Fibroblast of pulmonary artery (primary cell): ENCODE measurements at places on chromosomes 4 and X.

DNA sequence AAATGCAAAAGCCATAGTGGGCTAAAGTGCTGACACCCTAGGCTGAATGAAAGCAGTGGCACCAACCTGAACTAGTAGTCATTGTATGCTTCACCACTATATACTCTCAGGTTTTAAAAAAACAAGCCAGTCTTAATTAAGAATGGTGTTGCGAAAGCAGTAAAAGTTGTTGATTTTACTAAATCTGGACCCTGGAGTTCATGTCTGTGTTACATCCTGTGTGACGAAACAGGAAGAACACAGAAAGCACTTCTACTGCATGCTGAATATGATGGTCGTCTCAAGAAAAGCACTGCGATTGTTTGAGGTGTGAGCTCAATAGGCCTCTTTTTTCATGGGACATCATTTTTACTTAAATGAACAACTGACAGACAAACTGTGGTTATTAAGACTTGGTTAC lies 24.2 kb upstream of the GDPD2 start:
- DNase-seq: peak; percentile 35

GRCh38 chr4:149322203-149322602 lies 493.4 kb downstream of the IQCM start:
- DNase-seq: no peak

GRCh38 chrX:138897621-138898492 lies 186.3 kb upstream of the FGF13 start:
- DNase-seq: no peak

DNA sequence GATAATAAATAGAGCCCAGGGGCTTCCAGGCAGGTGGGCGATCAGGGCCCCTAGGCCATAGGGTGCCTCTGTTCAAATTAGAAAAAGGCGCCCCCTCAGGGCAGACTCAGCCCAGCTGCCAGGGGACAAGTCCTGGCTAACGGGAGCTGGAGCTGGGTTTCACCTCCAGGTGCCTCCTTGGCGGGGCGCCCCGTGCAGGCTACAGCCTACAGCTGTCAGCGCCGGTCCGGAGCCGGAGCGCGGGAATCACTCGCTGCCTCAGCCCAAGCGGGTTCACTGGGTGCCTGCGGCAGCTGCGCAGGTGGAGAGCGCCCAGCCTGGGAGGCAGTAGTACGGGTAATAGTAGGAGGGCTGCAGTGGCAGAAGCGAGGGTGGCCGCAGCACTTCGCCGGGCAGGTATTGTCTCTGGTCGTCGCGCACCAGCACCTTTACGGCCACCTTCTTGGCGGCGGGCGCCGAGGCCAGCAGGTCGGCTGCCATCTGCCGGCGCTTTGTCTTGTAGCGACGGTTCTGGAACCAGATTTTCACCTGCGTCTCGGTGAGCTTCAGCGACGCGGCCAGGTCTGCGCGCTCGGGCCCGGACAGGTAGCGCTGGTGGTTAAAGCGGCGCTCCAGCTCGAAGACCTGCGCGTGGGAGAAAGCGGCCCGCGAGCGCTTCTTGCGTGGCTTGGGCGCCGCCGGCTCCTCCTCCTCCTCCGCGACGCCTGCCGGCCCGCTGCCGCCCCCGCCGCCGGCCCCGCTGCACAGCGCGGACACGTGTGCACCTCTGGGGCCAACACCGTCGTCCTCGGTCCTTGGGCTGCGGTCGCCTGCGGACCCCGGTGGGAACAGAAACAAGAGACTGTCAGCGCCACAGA lies 2.4 kb downstream of the NKX3-2 start:
- DNase-seq: no peak

- DNase-seq: no peak
These were observed 202.2 kb downstream of the TRIML1 start for GRCh38 chr4:188341428-188341827.

DNA sequence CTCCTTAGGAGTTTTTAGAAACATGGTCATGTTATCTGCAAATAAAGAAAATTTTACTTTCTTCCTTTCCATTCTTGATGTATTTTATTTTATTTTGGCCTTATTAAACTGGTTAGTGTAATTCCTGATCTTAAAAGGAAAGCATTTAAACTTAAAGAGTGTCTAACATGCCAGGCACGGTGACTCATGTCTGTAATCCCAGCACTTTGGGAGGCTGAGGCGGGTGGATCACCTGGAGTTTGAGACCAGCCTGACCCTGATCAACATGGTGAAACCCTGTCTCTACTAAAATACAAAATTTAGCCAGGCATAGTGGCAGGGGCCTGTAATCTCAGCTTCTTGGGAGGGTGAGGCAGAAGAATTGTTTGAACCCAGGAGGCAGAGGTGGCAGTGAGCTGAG lies 281.3 kb downstream of the PTTG2 start:
- no peak for DNase-seq

DNA sequence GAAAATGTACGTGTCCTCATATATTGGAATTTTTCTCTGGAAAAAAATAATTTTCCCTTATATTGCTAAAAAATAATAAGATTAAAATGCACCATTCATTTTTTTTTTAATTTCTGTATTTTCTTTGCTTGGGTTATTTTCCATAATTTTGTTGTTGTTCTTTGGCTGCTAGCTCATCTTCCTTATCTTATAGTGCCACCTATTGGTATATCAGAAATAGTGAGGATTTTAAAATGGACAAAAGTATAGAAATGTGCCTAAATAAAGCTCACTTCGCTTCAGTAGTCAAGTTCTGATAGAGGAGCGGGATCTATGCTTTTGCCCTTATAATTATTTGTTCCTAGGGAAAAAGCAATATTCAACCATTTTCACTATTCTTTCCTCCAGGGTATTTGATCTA lies 134.8 kb downstream of the NAP1L3 start:
- no peak for DNase-seq

DNA sequence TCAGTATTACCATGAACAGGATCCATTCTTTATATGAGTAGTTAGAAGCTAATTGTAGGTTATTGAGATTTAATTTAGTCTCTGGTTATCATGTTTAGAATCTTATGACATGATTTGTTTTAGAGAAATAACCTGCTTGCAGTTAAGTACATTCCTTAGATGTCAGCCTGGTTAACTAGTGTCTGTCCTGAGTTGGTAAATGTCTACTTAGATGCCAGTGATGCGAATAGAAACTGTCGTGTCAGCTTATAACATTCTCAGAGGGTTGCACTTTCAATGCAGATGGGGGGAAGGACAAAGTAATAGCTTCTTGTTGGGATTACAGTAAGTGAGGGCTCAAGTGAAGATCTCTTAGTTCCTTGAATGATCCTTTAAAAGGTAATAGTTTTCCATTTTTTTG lies 227.8 kb upstream of the SPRY1 start:
- no peak for DNase-seq

- DNase-seq: no peak
These were observed 406.5 kb downstream of the RPA4 start for GRCh38 chrX:97290199-97290598.

- DNase-seq: no peak
These were observed 242.4 kb downstream of the EVC2 start for GRCh38 chr4:5465956-5466355.

GRCh38 chr4:40228497-40229365 lies 31.9 kb downstream of the RHOH start:
- peak; percentile 15 for DNase-seq

DNA sequence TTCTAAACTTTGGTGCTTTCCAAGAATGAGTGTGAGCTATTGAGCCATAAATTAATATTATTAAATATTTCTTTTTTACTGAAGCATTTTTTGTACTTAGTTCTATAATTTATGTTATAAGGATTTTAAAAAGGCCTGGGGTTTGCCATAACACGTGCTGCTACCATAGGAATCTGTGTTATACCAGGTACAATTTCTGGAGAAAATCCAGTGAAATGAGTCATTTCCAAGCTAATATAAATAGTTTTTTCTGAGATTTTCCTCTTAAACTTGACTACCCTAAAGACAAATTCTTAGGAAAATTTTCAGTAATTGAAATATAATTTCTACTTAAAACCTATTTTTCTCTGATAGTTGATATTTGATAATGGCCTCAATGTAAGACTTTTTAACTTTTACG lies 130.8 kb downstream of the TLL1 start:
- no peak for DNase-seq

GRCh38 chr4:121321466-121321865 lies 59.4 kb downstream of the QRFPR start:
- no peak for DNase-seq

GRCh38 chr4:148182230-148182911 lies 259.8 kb downstream of the NR3C2 start:
- no peak for DNase-seq

DNA sequence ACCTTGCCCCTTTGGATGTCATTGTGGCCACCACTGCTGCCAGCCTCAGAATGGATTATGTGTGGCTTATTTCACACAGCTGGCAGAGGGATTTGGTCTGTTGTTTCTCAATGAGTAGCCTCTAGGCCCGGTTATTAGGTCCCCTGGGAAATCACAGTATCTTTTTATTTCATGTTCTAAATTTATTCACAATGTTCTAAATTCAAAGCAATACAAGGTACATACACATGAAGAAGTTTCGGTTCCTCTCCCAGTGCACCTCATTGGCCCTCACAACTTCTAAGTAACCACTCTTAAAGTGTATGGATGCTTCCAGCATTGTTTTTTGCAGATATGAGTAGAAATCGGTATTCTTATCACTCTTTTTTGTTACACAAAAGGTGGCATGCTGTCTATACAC lies 262.7 kb downstream of the RCHY1 start:
- no peak for DNase-seq

DNA sequence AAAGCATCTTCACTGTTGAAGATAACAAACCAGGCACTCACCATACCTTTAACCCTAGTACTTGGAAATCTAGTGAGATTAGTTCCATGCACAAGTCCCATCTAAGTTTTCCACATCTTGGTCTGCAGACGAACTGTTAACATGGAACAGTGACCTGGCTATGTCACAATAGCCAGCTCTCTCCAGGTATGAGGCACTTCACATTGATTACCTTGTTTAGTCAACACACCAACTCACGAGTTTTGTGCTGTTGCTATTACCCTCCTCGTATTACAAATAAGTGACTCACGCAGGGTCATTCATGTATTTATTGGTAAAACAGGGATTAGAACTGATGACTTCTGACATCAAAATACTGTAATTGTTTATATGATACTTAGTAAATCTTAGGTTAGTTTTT lies 36.4 kb upstream of the FRAS1 start:
- DNase-seq: no peak

- no peak for DNase-seq
These were observed 199.0 kb upstream of the LEF1 start for GRCh38 chr4:108367751-108368150.

GRCh38 chrX:34381241-34381640 lies 249.1 kb upstream of the FAM47A start:
- peak; percentile 14 for DNase-seq

DNA sequence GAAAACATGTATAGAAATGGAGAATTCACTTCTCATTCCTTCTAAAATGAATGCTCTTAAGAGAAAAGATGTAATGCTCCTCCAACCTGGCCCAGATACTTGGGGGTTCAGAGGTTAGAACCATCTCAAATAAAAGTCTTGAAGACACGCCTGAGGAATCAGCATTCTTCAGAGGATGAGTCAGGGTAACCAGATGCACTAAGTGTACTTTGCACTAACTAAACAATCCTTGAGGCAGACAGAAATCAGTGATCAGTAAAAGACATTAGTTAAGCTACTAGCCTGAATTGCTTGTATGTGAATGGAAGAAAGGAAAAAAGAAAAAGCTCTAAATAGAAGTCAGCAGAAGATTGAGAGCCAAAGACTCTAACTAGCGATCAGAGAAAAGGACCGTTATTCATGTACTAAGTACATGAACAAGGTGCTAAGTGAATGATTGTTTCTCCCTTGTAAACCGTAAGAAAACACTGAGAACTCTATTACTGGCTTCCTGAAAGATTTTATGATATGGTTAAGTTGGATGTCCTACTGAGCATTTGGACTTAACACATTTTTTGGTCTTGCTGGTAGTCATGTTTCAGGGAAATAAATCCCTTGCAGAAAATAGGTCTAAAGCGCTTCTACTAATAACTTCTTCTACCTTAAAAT lies 738.3 kb downstream of the STPG2 start:
- no peak for DNase-seq
